Activated naive CD8-positive, alpha-beta T cell treated with anti-CD3 and anti-CD28 coated beads for 36 hours (primary cell): ENCODE measurements at places on chromosomes 7 and 10. TPM values are rescaled to one million over a fixed set of nuclear protein-coding genes. Genes with fewer than 3 reads are reported as not detected.

GRCh38 chr10:31099664-31100063 is 68.0 kb upstream of the ZNF438 start:
- no peak for DNase-seq
- no peak overlapping the region for H3K4me3 ChIP-seq
- peaks cover 37% of the 10 kb centered on the region for H3K4me1 ChIP-seq
- H3K36me3 ChIP-seq, result no peaks in the 10 kb centered on the region
- no peak overlapping the region for H3K27ac ChIP-seq
- H3K27me3 ChIP-seq, result no peaks in the 10 kb centered on the region

DNA sequence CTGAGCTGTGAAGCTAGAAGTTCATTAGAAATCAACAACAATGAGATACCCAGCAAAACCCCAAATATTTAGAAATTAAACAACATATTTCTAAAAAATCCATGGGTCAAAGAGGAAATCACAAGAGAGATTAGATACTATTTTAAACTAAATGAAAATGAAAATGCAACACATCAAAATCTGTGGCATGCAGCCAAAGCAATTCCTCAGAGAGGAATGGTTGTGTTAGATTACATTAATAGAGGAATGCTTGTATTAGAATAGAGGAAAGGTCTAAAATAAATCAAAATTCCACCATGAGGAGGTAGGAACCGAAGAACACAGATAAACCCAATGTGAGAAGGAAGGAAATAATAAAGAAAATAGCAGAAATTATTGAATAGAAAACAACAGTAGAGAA is 642.1 kb upstream of the GALNT17 start:
- DNase-seq, result no peak
- no peak overlapping the region for H3K27ac ChIP-seq
- H3K36me3 ChIP-seq, result no peaks in the 10 kb centered on the region
- no peak overlapping the region for H3K4me3 ChIP-seq

DNA sequence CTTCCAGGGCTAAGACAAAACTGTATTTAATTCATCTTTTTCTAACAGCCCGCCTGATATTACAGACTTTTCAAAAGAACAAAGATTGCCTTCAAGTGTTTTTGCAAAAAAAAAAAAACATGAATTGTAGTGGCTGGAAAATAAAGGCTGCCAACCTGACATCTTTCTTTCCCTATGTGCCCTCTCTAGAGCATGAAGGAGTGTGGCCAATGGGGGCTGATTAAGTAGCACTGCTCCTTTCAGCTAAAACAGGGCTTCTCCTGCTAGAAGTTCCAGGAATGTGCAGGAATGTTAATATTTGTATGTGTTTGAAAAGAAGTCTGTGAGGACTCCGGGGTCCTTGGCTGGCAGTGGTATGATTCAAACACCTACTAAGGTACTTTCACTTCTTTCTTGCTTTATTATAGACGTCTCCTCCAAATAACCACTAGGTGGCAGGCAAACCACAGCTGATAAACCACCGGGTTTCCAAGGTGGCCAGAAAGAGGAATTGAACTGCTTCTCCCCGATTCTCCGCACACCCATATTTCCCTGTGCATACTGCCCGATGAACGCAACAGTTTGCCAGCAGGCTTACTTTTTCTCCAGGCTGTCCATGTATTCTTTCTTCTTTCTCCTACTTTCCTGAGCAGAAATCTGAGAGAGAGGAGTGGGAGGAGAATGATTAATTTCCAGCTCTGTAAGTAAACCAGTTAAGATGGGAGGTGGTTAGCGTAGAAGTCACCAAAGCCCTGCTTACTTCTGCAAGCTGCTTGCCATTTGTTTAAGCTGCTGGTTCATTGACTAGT is 56.8 kb upstream of the DGKI start:
- H3K36me3 ChIP-seq, result peaks cover 20% of the 10 kb centered on the region
- DNase-seq, result peak; percentile 40
- H3K27me3 ChIP-seq, result no peaks in the 10 kb centered on the region
- H3K27ac ChIP-seq, result peak overlapping the region; percentile 58
- H3K4me3 ChIP-seq, result no peak overlapping the region

The NKX1-2 gene
- not detected for total RNA-seq

- no peak for DNase-seq
- peaks cover 6% of the 10 kb centered on the region for H3K27me3 ChIP-seq
- no peak overlapping the region for H3K27ac ChIP-seq
- H3K4me1 ChIP-seq, result no peaks in the 10 kb centered on the region
Observed at GRCh38 chr10:91541481-91541880, 91.4 kb downstream of the PPP1R3C start.

The SUMF2 gene
- 129 TPM for total RNA-seq

DNA sequence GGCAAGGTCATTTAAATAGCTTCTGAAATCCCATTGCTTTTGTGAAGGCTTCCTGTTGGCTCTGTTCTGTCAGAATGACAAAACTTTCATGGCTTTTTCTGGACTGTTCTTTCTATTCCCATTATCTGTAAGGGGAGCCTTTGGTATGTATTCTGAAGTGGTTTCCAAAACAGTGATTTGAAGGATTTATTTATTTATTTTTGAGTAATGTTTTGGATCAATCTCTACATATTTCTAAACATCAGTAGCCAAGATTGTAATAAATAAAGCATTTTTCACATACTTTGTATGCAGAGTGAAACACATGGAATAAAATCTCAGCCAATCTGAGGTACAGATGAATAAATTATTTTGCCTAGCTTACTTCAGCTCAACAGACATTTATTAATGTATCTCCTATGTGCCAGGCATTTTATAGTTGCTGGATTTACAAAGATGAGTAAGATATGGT is 121.1 kb downstream of the BBS9 start:
- H3K4me1 ChIP-seq, result peaks cover 2% of the 10 kb centered on the region
- H3K4me3 ChIP-seq, result no peak overlapping the region
- H3K36me3 ChIP-seq, result peaks cover 8% of the 10 kb centered on the region
- no peak overlapping the region for H3K27ac ChIP-seq
- no peaks in the 10 kb centered on the region for H3K27me3 ChIP-seq

- no peaks in the 10 kb centered on the region for H3K27me3 ChIP-seq
- H3K27ac ChIP-seq, result peak overlapping the region; percentile 29
- peaks cover 4% of the 10 kb centered on the region for H3K36me3 ChIP-seq
- H3K4me1 ChIP-seq, result peaks cover 18% of the 10 kb centered on the region
- no peak for DNase-seq
- peak overlapping the region; percentile 90 for H3K4me3 ChIP-seq
Observed at GRCh38 chr10:63464402-63465292, 1.1 kb downstream of the JMJD1C start.

GRCh38 chr7:125357676-125358455 is 428.2 kb upstream of the POT1 start:
- H3K36me3 ChIP-seq, result no peaks in the 10 kb centered on the region
- H3K4me1 ChIP-seq, result no peaks in the 10 kb centered on the region
- H3K27ac ChIP-seq, result no peak overlapping the region

DNA sequence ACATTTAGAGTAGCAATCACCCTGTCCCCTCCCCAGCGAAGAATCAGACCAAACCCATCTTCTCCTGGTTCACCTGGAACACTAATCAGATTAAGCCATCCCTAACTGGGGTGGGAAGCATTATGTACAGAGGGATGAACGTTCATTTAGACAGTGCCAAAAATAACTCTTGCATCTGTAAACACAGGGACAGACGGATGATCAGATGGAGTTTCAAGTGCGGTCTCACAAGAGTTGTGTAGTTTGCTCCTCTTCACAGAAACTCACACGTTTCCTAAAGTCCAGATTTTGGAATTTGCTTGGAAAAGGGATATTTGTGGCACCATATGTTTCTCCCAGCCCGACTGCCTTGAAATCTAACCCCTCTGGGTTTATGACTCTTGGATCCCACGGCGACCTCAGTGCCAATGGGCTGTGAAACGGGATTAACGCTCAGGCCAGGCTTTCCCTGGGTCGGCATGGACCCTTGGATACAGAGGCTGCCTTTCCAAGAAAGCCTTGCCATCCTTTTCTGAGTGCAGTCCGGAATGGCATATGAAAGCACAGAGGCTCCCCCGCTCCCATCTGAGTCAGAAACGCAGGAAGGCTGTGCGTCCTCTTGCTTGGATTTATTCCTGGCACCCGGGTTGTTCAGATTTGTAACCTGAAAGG is 293.2 kb upstream of the HABP2 start:
- H3K27me3 ChIP-seq, result peaks cover 27% of the 10 kb centered on the region
- H3K27ac ChIP-seq, result no peak overlapping the region
- DNase-seq, result no peak
